Transverse colon (tissue), 4 donors: ENCODE measurements at places on chromosomes 13 and 19. TPM values are rescaled to one million over a fixed set of nuclear protein-coding genes. Genes with fewer than 3 reads are reported as not detected.
A peak's percentile ranks its signal among the peaks of the same experiment; 100 is the strongest.

Gene PRSS57
- total RNA-seq = not detected

- DNase-seq = no peak
Measured at GRCh38 chr13:93750676-93751075, 524.1 kb downstream of the GPC6 start.

Gene F2RL3
- 13.1 TPM for total RNA-seq

Gene TPTE2
- total RNA-seq = not detected

- DNase-seq = no peak
Measured at GRCh38 chr13:29538652-29539040, 56.8 kb downstream of the SLC7A1 start.

GRCh38 chr19:28556371-28556770, 656.6 kb downstream of the UQCRFS1 start:
- DNase-seq = no peak

DNA sequence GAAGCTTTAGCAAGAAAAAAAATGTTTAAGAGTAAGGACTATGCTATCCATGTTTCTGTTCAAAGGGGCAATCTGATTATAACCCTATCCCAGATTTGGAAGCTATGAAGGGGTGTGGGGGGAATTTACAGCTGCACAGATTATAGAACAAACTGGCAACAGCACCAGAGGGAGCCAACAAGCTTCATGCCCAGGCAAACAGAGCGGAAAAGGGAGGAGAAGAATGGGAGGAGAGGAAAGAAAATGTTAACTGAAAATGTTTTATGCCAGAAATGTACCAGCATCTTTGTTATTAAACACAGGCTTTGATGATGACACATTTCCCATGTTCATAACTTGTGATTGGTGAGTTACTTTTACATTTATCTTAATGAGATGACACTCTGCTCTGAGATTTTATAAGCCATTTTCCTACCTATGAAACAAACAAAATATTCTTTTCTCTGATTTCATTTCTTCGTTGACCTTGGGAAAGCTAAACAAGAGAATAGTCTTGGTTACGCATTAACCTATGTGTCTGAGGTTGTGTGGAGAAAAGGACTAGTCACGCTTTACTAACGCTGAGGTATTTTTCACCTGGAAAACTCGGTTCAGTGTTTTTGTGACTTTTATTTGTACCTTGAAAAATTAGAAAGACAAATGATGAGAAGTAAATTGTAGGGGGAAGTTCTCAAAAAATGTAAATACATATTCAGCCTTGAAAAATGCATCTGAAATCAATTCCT, 235.8 kb upstream of the MIR17HG start:
- DNase-seq = no peak

DNA sequence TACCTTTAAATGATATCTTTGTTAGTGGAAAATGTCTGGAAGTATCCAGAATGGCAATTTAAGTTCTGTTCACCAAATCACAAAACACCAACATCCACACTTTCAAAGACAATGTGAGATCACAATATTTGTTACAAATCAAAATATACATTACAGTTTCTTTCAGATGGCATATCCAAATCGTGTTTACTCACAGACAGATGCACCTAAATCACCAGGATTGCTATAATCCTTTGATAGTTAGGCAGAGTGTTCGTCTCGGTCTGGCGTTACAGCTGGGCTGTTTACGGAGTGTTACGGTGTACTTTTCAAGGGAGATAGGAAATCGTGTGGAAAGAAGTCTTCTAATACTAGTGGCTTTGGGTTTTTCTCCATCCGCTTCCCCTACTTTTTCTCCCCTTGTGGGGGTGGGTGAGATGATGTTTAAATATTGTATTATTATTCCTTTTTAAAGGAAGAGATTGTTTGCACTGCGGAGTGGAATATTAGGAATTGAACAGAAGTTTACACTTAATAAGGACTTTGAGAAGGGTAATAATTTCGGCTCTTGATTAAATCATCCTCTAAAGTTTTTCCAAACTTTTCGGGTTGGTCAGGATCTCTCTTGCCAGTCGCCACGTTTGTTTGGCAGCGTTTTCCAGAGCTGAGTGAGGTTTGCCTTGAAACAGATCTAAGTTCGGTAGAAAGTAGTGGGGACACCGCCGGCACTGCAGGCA, 1.8 kb downstream of the MAB21L1 start:
- no peak for DNase-seq

GRCh38 chr19:16141043-16141442, 2.4 kb upstream of the HSH2D start:
- peak; percentile 61 for DNase-seq

Gene TNNI3
- not detected for total RNA-seq

GRCh38 chr13:52846567-52847321, 1.7 kb downstream of the PCDH8 start:
- DNase-seq = peak; percentile 54

Gene ZNF266
- 15.0 TPM for total RNA-seq

Gene LSR
- 124 TPM for total RNA-seq

Gene ZFP82
- total RNA-seq = 0.80 TPM

GRCh38 chr13:102132777-102133295, 269.0 kb downstream of the FGF14 start:
- DNase-seq = no peak

GRCh38 chr13:82747958-82748357, 1134.3 kb downstream of the SLITRK1 start:
- DNase-seq = no peak

Gene SERTM1
- not detected for total RNA-seq

- DNase-seq = no peak
Measured at GRCh38 chr13:27868641-27869435, 51.0 kb upstream of the PDX1 start.

DNA sequence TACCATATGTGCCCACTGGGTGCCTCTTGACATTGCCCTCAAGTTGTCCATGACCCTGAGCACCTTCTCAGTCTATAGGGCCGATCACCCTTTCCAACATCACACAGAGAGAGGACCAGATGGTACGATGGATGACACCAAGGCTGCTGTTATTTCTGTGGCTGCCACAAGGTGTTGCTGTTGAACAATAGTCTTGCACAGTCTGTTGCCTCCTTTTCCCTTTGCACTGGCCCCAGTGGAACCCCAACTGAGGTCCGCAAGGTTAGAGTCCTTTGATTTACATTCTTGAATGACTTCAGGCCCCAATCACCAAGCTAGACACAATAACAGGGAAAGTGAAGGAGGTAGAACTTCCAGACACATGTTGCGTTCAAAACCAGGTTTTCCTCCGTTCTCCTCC, 52.0 kb downstream of the TINCR start:
- no peak for DNase-seq

- no peak for DNase-seq
Measured at GRCh38 chr13:111864566-111864965, 202.4 kb upstream of the SOX1 start.

Gene STOML3
- not detected for total RNA-seq

Gene ADGRE2
- total RNA-seq = 1.1 TPM

GRCh38 chr19:51093101-51093500, 10.4 kb upstream of the KLK14 start:
- DNase-seq = no peak

GRCh38 chr19:6577476-6578125, 13.3 kb downstream of the CD70 start:
- peak; percentile 25 for DNase-seq

DNA sequence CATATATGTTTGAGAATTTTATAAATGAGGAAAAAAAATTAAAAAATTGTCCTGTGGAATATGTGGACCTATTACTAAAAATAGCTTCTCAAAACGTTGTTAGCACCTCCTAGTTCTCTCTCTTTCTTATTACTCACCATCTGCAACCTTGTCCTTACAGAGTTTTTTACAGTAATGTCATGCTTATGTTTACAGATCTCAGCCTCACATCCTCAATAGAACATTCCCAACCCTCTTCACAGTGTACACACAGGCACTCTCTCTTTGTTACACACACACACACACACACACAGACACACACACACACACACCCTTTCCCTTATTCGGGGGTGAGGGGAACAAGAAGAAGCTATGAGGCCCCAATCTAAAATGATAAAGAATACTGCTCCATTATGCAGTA, 197.7 kb downstream of the SLITRK6 start:
- DNase-seq = no peak

DNA sequence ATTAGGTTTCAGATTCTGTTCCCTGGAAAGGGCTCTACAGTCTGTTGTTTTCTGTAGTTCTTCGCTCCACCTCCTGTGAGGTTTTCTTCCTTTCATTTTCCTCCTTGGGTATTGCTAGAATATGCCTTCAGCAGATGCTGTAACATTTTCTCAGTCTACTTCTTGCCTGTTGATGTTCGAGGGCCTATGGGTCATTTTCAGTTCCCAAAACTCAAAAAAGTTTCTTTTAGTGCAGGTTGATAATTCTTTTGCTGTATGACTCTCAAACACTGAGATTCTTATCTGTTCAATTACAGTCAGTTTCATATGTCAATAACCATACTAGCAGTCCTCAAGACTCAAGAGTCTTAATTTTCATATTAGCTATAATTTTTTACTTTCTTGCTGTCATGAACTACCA, 268.3 kb downstream of the RFC3 start:
- no peak for DNase-seq

DNA sequence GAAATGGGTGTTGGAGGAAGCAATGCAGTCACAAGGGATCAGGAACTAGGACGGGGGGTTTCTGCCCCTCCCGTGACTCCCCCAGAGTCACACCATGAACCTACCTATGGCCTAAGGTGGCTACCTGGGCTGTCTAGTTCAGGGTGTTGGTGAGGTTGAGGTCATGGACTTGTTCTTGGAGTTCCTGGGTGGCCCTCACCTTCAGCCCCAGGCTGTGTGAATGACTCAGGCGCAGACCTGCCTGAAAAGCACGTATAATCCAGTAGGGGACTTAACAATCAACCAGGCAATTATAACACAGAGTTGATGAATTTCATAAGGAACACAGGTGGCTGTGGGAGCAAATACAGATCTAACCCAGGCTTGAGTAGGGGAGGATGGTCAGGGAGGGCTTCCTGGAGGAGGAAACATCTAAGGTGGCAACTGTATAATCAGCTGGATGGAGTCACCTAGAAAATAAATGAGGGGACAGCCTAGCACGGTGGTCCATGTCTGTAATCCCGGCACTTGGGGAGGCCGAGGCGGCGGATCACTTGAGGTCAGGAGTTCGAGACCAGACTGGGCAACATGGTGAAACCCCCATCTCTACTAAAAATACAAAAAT, 25.6 kb upstream of the ADGRE1 start:
- DNase-seq = no peak

DNA sequence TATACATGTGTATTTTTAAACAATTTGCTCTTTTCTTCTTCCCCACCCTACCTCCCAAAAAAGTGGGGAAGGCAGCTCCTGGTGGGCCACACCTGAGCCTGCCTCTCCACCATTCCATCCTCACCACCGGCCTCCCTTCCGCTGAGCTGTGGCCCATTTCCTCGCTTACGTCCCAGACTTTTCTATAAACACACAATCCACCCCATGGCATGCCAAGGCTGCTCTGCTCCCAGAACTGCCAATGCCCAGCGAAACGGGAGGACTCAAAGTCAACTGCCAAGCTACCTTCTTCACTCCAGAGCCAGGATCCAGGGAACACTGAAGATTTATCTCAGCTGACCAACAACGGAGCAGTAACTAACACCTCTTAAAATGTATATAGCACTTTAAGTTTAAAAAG, 2.8 kb downstream of the N4BP2L1 start:
- no peak for DNase-seq

Gene ZNF285
- 9.6 TPM for total RNA-seq

GRCh38 chr19:18772620-18773587, 18.2 kb downstream of the COMP start:
- DNase-seq = no peak

DNA sequence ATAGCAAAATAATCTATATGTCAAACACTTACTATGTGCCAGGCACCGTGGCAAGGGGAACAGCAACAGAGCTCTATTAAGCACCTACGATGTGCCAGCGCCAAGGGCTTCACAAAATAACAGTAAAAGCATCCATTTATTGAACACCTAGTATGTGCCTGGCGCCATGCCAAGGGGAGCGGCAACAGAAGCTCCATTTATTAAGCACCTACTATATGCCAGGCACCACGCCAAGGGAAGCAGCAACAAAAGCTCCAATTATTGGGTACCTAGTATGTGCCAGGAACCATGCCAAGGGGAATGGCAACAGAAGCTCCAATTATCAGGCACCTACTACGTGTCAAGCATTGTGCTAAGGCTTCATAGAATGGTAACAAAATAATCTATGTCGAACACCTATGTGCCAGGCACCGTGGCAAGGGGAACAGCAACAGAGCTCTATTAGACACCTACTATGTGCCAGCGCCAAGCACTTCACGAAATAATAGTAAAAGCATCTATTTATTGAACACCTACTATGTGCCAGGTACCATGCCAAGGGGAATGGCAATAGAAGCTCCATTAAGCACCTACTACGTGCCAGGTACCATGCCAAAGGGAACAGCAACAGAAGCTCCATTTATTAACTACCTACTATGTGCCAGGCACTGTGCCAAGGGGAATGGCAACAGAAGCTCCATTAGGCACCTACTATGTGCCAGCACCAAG, 107.7 kb downstream of the PTPRS start:
- DNase-seq = no peak

DNA sequence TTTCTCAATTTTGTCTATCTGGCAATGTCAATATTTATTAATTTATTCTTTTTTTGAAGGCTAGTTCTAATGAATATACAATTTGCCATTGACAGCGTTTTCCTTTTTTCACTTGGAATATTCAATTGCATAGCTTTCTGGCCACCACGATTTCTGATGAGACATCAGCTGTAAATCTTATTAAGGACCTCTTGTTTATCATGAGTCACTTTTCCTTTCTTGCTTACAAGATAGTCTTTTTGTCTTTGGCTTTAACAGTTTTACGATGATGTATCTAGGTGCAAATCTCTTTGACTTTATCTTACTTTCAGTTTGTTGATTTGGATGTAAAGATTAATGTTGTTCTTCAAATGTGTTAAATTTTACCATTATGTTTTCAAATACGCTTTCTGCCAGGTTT, 991.6 kb upstream of the SLC10A2 start:
- DNase-seq = no peak

Gene LYPD3
- total RNA-seq = not detected

Gene ZNF613
- 24.9 TPM for total RNA-seq

- no peak for DNase-seq
Measured at GRCh38 chr13:98462946-98463345, 114.0 kb downstream of the STK24 start.

- peak; percentile 63 for DNase-seq
Measured at GRCh38 chr13:73040968-73041596, 17.7 kb upstream of the KLF5 start.

Gene PTPRS
- total RNA-seq = 72.9 TPM

DNA sequence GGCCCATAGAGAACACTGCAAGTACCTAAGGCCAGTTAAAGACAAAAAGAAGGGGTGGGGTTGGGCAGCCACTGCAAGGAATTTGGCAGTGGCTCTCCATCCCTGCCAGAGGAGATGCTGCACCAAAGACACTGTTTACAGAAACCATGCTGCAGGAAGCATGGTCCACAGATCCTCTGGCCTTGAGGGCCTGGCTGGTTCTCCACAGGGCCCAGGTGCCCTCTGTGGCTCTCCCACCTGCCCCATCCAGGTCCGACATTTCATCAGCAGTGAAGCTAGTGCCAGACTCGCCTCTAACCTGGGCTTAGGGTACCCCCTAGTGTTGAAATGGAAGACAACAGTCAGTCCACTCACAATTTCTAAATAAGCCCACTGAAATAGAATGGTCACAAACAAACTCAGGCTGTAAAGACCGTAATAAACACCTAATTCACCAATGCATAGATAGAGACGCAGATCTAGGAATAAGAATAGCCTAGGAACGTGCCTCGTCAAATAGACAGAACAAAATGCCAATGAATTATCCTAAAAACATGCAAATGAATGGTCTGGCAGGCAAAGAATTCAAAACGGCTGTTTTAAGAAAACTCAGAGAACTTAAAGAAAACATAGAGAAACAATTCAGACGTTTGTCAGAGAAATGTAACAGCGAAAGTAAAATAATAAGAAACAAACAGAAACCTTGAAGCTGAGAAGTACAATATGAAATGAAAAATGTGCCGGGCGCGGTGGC, 23.3 kb downstream of the LYPD4 start:
- DNase-seq = peak; percentile 41
